Right renal pelvis (tissue), 4 donors: ENCODE measurements at places on chromosomes 16 and 17.

DNA sequence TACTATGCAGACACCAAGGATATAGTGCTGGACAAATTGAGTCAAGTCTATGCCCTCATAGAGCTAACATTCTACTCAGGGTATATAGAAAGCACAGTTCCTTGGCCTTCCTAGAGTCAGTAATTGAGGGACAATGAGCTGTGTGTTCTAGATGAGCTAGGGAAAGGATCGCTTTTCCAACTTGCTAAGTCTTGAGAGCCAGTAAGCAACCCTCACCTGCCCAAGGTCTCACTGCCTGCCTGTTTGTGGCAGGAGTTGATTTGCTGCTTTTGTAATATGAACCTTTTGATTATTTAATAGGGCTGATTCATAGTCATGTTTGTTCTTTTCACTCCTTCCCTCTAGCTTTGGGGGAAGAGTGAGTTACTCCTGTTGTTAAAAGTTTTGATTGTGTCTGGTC is 6.5 kb downstream of the DDX42 start:
- no peak for DNase-seq

DNA sequence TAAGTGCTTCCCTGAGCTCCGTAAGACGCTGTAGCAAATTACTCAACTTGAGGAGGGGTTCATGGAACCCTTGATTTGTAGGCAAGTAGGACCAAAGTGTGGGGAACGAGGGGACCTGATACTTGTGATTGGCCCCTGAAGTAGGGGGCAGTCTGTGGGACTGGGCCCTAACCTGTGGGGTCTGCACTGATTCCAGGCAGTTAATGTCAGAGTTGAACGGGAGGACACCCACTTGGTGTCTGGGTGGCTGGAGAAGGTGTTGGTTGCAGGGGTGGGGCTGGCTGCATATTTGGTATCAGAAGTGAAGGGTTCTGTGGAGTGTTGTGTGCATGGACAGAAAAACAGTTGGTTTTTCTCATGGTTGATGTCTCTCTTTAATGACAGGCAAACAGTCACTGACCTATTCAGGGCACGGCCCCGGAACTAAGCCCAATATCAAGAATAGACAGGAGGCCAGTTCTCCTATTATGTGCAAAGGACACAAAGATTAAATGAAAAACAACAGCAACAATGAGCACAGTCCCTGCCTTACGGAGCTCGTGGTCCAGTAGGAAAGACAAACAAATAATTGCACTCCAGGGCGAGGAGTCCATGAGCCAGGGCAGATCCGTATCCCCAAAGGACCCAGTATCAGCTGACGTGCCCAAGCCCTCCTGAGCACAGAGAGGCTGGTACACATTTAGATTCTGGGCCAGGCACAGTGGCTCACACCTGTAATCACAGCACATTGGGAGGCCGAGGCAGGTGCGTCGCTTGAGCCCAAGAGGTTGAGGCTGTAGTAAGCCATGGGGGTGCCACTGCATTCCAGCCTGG is 19.2 kb downstream of the MXRA7 start:
- no peak for DNase-seq

- no peak for DNase-seq
These were observed 12.2 kb downstream of the ZNF75A start for GRCh38 chr16:3317315-3317999.

DNA sequence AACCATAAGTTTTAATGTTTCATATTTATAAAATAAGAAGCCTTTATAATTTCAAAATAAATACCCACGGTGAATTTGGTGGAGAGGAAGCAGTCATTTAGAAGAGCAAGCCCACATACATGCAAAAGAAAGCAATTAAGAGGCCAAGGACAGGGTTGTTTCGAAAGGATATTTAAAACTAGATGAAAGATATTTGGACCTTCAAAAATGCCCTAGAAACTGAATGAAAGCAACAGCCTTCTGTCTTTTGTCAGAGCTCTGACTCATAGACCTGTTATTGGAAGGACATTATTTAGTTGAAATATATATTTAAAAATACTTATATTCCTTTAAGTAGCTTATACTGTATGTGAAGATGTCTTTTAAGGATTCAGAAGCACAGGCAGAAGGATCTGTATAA is 8.6 kb upstream of the METTL9 start:
- DNase-seq = no peak

DNA sequence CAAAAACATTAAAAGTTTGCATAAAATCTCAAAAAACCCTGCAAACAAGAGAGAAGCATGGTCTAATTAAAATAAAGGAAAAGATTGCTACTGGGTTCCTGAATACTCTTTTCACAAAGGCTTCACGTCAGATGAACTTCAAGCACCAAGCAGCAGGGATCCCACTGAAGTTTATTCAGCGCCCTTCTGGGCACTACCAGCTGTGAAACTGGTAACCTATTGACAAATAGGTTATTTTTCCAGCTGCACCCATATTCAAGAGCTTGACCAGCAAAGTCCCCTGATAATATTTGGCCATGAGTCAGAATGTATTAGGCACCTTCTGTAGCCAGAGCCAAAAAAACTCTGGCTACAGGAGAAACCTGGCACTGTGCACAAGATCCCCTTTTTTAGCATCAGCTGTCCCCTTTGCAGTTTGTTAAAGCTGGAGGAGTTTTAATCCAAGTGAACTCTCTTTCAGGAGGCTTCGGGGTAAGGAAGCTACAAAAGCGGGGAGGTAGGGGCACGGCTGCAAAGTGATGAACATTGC is 60.3 kb downstream of the GRIN2A start:
- DNase-seq = no peak

DNA sequence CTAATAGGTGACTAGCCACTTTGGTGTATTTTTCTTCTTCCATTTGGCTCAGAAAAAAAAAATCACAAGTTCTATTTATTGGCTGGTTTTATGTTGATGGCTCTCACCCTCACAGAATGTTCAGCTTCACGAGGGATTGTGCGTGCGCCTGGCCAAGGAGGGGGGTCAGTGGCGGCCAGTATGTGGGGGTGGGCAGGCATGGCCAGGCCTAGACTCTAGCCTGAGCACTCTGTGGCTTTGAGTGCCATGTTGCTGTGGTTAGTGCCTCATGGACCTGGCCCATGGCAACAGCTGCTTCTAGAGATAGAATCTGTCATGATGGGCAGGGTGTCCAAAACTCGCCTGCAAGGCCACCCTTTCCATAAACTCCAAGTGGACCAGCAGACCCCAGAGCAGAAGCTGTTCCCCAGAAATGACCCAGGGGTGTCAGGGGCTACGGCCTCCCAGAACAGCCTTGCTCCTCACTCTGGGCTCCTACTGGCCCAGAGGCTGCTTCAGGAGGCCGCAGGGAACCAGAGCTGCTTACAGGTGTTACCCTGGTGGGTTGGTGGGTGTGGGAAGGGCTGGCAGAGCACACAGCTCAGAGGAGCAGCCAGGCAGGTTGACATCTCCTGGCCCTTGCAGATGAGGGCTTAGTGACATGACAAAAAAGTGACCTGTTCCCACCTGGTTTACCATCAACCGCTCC is 124.9 kb downstream of the SOCS1 start:
- no peak for DNase-seq

- no peak for DNase-seq
These were observed 12.7 kb downstream of the LGALS3BP start for GRCh38 chr17:78966910-78967600.

- no peak for DNase-seq
These were observed 2.5 kb downstream of the KRT32 start for GRCh38 chr17:41464682-41465081.

DNA sequence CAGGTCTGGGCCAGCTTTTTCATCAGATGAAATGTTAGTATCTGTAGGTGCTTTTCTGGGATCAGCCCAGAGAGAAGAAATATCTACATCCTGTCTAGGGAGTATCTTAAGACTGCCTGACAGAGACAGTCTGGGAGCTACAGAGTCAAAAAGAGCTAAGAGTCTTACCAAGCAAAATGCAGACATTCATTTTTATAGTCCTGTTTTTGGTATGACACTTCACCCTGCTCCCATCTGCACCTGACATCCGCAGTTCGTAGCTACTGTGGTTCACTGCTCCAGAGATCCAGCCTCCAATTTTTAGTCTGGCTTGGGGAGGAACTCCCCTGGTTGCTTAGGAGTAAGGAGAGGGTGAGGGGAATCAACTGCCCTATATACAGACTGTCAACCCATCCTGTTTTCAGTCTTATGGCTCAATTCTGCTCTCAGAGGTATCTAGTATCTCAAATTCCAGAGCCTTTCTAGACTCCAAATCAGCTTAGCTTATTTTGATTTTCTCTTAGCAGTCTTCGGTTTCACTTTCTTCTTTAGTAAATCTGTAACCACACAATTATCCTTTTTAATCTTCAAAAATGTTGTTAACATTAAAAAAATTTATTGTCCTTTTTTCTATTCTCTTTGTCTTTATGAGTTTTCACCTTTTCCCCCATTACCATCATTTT is 97.8 kb downstream of the TMEM100 start:
- DNase-seq = no peak

DNA sequence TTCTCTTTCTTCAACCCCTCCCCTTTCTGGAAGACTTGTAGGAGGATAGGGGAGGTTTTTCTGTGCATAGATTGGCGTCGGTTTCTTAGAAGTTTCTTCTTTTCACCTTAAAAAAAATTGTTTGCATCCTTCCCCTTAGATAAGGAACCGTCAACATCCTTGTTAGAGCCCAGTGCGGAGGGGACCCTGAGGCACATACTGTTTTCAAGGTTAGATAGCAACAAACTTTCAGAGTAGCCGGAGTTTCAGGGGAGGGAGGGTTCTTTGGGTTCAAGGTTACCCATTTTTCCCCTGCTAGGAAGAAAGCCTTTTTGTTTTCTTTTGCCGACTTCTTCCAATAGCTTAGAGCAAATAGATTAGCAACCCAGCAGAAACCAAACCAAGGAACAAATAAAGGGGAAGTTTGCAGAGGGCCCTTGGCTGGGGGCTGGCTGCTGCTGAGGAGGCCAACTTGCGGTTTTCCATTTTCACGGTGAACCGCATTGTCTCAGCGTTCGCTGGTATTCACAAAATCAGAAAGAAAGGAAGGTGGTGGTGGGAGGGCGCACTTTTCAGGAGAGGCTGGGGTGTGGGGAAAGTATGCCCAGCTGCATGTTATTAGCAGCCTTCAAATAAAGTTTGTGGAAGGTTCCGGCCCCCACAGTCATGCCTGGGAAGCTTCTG is 28.8 kb downstream of the MSI2 start:
- no peak for DNase-seq

DNA sequence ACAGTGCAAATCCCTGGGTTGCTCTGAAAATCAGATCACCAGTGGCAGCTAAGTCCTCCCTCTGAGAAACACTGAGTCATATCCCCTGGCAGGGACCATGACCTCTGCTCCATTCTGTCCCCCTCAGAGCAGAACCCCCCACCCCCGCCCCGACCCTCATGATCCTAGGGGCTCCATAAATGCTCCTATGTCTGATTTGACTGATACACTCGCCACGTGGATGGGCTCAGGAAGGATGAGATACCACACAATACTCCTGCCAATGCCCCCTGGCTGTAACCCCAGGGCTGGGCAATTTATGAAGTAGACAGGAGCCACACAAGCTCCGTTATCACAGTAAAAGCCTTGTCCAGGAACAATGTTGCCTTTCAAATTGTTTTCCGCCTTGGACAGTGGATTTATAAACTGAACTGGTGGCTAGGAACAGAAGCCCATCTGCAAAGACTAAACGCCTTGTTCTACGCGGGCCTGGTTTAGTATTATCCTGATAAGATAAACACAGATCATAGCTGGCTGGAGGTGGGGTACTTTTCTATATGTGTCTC is 394.8 kb downstream of the SLC39A11 start:
- no peak for DNase-seq

DNA sequence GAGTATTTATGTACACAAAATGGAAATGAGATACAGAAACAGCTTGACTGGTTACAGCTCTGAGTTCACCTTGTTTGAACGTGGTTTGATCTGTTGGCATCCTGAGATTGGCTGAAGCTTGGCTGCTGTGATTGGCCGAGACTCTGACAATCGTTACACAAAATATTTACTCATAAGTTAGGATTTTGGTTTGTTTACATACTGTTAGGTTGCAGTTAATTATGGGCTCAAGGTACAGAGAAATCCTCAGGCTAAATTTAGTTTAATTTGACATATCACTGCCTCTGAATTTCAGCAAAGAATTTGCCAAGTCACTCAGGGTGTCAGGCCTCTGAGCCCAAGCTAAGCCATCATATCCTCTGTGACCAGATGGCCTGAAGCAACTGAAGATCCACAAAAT is 227.3 kb downstream of the COPRS start:
- no peak for DNase-seq

- DNase-seq = no peak
These were observed 3.4 kb downstream of the ALDOA start for GRCh38 chr16:30068750-30069610.

GRCh38 chr17:43905985-43906852 is 1.1 kb downstream of the MPP2 start:
- peak; percentile 65 for DNase-seq

- DNase-seq = no peak
These were observed 48.8 kb downstream of the PITPNM3 start for GRCh38 chr17:6507535-6507934.

- no peak for DNase-seq
These were observed 80.7 kb downstream of the USP32 start for GRCh38 chr17:60311186-60311585.

DNA sequence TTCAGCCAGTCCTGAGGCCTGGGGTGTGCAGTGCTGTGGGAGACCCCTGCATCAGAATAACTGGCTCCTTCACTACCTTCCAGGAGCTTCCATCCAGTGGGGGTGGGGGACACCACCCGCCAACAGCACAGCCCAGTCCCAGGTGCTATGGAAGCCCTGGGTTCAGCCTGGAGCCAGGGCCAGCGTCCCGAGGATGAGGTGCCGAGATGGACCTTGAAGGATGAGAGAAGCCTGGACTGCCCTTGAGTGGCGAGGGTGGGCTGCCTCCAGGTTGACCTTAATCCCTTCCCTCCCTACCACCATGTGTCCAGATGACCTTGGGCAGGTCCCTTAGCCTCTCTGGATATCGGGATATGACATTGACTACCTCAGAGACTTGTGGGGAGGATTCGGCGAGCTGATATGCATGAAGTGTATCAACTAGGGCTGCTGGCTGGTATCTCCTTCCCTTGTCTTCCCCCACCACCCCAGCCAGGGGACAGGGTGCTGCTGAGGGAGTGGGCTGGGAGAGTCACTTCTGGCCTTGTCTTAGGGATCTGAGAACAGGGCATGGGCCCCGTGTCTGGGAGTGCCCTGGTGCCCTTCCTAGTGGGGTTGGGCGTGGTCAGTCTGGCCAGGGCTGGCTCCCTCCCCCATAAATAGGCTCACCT is 14.2 kb upstream of the LASP1NB start:
- DNase-seq = no peak

DNA sequence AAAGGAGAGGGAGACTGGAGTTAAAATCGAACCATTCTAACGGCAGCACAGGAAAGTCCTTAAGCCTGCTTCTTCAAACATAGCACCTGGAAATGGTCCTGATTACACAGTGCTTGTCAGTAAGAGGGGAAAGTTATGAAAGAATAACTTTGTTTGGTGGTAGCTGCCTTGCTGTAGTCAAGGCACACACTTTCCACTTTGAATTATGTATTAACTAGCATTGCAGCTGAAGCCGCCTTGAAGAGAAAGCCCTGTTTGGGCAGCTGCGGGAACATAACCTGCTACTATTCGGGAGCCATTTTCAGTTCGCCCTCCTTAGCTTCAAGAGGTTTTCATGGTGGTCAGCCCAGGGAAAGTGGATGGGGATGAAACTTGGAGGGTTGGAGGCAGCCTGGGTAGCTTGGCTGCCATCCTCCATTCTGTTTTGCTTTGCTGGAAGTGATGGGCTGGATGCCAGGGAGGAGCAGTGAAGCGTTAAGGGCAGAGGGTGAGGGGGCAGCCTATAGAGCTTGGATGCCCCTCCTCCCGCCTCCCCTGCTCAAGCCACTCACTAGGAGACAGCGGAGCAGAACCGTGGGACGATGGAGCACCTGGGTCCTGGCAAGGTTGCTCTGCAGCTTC is 5.3 kb upstream of the HAS3 start:
- peak; percentile 55 for DNase-seq
